CD4-positive, alpha-beta T cell (primary cell): ENCODE measurements at places on chromosomes 3 and 15.

GRCh38 chr3:169285057-169286033 is 378.2 kb downstream of the MECOM start:
- DNase-seq: no peak

DNA sequence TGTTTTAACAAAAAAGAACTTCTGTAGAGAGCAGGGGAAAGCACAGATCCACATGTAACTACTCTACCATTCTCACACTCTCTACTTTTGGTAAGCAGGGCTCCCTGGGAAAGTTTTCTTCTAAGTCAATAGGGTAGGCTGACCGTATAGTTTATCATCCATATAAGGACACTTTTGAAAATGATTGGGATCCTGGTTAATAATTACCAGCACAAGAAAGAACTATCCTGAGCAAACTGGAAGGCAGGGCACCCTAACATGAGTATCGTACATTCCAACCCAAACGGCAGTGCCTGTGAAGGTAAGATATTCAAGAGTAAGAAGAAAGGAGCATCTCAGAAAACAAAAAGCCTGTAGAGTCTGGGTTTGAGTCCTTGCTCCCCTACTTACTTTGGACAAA is 22.1 kb downstream of the SUSD5 start:
- DNase-seq: no peak

- no peak for DNase-seq
Observed at GRCh38 chr15:32656091-32656490, 14.6 kb downstream of the SCG5 start.

DNA sequence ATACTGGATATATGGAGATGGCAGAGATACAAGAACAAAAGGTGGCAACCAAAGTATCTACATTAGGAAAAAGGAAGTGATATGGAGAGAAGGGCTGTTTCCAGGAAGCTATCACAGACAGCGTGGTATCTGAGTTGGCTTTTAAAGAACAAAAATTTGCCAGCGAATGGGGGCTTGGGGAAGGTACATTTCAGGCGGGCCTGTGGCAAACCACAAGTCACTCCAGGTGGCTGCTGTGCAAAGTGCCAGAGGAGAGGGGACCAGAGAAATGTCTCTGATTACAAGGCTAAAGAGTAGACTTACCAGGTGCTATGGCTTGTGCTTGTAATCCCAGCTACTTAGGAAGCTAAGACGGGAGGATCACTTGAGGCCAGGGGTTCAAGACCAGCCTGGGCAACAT is 91.1 kb downstream of the MSL2 start:
- DNase-seq: no peak

DNA sequence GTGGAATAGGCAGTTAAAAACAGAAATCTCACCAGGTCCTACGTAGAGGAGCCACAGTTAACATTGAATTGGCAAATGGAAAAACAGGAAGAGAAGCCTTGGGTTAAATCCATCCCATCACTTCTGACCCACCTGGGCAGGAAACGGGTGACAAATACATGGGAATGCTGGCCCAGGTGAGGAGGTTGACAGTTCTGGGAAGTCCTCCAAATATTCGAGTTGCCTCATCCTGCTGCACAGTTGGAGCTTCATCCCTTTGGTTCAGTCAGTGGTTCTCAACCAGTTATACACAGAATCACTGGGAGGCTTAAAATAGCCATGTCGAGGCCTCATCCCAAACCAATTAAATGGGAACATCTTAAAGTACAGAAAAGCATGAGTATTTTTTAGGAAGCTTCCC is 5.3 kb downstream of the MYZAP start:
- DNase-seq: no peak

DNA sequence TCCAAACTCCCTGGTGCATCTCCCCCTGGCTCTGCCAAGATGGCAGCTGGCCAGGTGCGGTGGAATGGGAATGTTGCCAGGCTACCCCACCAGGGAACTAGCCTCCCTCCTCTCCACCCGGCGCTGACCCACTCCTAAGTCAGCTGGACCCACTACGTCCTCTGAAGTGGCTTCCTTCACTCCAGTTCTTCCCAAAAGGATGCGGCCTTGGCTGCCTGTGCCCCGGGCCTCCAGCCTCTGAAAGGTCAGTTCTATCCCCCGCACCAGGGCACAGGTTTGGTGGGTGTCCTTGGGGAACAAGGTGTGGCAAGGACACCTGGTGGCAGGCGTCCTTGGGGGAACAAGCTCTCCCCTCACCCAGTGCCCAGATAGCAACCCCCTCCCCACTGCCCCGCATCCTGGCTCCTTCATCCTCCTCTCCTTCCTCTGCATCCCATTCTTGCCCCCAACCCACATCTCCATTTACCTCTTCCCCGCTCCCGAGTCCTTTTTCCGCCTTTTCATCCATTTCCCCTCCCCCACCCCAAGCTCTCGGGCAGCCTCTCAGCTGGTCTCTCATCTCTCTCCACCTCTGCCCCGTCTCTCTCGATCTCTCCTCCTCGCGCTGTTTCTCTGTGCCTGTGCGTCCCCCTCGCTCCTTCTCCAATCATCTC is 54.0 kb downstream of the LHFPL4 start:
- no peak for DNase-seq

GRCh38 chr15:28985691-28986090 is 99.9 kb downstream of the APBA2 start:
- no peak for DNase-seq

- DNase-seq: no peak
Observed at GRCh38 chr15:75090388-75090734, 67.0 kb downstream of the PPCDC start.

DNA sequence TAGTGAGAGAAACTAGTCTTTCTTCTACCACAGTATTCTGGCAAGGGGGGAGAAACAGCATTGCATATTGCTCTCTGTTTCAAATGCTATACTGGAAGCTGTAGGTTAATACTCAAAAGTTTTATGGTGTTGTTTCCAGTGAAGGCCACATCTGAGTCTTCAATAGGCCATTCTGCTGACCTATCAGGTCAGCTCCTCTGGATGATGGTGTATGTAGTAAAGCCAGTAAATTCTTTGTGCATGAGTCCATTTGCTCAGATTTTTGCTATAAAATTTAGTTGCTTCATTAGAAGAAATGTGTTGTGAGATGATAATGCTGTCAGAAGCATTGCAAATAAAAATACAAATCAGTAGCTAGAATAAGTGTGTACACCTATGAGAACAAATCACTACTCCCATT is 64.9 kb upstream of the RBMS3 start:
- no peak for DNase-seq

DNA sequence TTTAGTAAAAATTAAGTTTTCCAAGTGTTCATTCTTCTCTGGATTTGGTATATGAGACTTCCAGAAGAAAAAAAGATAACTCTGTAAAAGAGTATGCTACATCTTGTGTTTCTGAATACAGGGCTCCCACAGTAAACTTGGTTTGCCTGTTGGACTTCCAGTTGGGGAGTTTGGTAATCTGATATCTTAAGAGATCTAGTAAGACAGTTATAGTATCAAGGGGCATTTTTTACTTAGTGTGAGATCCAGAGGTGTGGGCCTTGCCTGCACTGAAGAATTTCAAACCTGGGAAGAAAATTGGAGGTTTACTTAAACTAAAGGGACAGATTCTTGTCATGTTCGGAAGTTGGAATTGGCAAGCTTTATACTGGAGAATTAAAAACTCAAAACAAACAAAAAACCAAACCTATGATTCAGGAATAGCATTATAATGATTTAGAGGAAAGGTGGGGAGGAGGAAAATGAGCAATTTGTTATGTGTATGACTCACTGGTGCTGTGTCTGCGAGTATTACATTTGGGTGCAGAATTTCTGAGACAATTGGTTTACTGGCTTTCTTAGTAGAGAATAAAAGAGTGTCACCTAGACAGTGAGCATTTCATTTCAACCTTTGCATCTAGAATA is 58.9 kb upstream of the ULK4 start:
- no peak for DNase-seq

DNA sequence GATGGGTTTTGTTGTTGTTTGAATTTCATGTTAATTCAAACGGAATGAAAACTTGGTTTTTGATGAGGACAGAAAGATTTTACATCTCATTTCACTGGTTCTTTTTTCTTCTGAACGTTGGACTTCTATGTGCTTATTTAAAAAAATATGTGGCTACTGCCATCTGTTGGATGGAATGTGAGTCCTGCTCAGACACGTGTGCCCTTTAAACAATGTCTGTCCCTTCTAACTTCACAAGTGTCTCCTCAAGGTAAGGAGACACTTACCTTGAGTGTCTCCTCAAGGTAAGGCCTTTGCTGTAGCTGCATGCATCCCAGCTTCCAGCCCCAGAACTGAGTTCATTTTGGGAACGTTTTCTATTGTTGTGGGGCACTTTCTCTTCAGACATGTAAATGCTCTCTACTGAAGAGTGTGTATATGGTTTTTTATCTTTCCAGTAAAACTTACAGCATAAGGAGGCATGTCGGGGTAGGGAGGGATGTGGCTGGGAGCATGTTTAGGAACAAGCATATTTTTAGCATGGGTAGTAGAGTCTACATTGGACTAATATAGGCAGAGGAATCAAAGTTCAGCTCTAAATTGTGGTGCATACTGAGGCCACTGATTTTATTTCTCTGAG is 63.1 kb upstream of the UBE3A start:
- no peak for DNase-seq

GRCh38 chr15:43808960-43809678 is 8.7 kb downstream of the HYPK start:
- no peak for DNase-seq

- no peak for DNase-seq
Observed at GRCh38 chr3:187000711-187001151, 70.4 kb downstream of the ST6GAL1 start.

DNA sequence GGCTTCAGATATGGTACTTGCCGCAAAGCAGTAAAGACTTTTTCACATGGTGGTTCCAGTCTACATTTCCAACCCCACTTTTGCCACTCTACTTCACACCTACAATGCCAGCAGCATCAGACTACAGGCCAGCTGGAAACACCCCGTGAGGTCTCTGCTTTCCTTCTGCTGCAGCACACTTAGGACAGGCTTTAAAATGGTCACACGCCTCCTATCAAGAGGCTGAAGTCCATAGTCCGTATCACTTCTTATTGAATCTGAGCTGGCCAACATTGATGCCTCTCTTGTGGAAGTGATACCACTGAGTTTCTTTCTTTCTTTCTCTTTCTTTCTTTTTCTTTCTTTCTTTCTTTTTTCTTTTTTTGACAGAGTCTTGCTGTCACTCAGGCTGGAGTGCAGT is 59.8 kb downstream of the ZNF860 start:
- no peak for DNase-seq

- DNase-seq: no peak
Observed at GRCh38 chr15:48242015-48242414, 35.9 kb downstream of the SLC12A1 start.

DNA sequence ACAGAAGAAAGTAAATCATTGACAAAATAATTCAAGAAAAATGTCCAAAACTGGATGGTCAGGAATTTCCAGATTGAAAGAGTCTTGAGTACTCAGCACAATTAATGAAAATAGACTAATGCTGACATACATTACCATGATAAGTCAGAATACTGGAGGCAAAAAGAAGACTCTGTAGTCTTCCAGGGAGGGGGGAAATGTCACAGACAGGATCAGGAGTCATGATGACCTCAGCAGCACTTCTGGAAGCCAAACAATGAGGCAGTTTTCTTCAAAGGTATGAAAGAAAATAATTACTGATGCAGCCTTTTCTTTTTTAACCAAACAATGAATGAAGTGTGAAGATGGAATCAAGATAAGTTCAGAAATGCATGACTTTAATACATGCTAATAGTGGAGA is 30.1 kb upstream of the SLC22A13 start:
- no peak for DNase-seq

DNA sequence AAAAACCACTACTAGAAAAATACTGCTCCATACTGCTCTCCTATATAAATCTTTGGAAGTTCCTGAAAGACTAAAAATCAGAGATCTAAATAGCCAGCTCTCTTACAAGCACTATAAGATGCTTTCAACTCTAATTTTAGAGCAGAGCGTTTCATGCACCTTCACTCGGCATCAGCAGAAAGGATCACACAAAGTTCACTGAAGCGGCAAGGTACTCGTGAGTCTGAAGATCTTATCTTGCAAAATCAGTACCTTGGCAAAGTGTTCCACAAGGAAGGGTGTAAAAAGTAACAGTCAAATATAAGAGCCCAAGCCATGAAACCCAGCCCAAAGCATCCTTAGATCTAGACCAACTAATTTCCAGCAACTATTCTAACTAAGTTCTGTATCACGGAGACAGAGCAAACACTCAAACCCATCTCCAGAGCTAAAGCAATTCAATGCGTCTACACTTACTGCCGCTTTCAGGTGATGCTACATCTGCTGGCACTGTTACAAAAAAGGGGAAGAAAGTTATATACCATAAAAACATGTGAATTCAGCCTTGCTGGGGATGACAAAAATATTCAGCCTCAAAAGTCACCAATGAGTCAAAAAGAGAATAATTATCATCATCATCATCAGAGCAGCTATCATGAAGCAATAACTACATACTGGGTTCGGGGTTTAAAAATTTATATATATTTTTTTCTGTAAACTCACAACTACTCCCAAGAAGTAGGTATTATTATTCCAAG is 16.3 kb downstream of the VPS39 start:
- no peak for DNase-seq

GRCh38 chr15:25789211-25789610 is 73.9 kb downstream of the ATP10A start:
- DNase-seq: no peak

- no peak for DNase-seq
Observed at GRCh38 chr3:159978353-159978752, 10.3 kb upstream of the IL12A start.

- no peak for DNase-seq
Observed at GRCh38 chr3:45509038-45509767, 85.3 kb upstream of the LIMD1 start.

DNA sequence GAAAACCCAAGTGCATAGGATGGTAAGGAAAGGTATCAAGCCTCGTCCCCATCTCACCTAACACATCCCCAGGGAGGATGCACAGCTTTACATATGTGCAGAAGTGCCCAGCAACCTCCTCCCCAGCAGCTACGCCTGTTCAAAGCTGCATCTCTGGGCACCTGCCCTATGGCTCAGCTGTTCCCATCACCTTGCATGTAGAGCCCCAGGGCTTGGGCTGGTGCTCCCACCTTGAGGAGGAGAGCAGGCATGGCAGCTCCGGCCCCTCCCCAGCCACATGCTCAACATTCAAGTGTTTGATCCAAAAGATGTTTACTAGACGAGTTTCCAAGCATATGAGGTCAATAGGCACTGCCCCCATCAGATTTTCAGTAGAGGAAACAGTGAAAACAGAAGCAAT is 173.5 kb downstream of the ATP10A start:
- DNase-seq: no peak

GRCh38 chr3:180466401-180467011 is 135.5 kb upstream of the TTC14 start:
- DNase-seq: no peak

- DNase-seq: peak; percentile 24
Observed at GRCh38 chr15:101288905-101289513, 6.0 kb downstream of the SNRPA1 start.
